Activated CD8-positive, alpha-beta memory T cell treated with anti-CD3 and anti-CD28 coated beads for 4 hours (primary cell): ENCODE measurements at places on chromosomes 3 and 15.

- no peak for DNase-seq
Measured at GRCh38 chr3:73804204-73804603, 179.5 kb upstream of the PDZRN3 start.

DNA sequence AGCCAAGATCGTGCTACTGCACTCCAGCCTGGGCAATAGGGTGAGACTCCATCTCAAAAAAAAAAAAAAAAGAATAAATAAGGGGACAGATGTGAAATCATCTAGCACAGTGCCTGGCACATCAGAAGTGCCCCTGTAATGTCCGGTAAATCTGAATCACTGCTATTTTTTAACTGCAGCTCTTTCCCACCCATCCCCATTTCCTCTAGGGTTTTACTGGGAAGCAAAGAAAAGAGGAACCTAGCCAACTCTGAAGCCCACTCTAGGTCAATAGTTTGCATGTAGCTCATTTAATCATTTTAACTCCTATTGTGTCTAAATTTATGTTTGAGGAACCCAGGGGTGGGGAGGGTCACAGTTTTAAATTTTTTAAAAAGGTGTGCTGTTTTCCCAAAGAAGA lies 26.0 kb downstream of the MAGI1 start:
- no peak for DNase-seq

GRCh38 chr3:71815340-71816067 lies 30.6 kb upstream of the PROK2 start:
- no peak for DNase-seq

DNA sequence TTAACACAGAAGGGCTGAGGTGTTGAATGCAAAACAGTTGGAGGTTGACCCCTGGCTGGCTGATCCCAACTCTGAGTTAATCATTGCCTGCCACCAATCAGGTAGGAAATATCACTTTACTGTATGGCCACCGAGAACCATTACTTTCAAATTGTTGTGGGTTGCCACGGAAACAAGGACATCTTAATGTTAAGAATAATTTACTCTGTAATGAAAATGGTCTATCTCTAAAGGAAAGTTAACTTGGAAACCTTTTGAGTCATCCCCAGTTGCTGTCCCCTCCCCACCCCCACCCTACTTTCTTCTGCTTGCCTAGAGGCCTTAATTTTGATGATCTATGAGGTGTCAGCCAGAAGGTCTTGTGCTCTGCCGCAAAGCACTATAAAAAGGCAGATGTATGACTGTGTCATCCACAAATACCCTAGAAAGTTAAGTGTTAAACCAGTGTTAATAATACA lies 78.7 kb upstream of the SNRK start:
- no peak for DNase-seq

DNA sequence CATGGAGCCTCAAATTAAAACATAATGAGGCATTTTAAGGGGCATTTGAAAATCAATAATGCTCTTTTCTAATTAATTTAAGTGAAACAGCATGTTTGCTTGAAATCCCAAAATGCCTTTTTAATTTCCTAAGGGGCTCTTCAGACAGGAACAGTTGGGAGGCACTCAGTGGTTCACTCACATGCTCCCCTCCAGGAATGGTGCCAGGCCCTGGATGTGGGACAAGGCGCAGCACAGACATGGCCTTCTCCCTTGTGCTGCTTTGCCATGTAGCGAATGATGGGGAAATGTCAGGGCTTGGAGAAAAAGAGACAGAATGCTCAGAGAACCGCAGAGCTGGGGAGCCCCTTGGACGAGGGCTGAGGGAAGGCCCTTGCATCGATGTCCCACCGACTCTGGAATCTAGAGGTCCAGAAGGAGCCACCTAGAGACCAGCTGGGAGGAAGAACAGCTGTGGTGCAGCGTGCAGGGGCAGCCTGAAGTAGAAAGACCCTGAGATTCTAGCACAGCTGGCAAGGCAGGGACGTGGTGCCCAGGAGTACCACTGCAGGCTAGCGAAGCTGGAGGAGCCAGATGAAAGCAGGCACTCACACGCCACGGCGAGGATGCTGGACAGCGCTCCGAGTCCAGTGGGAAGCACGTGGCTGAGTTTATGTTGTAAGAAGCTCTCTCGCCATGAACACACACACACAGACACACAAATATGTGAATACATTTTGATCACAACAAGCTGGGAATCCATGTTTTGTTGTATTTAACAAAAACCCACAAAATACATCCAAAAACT lies 27.0 kb downstream of the NSMCE3 start:
- DNase-seq = no peak
